Left kidney (tissue), 8 donors: ENCODE measurements at places on chromosomes 7 and 10. TPM values are rescaled to one million over a fixed set of nuclear protein-coding genes. Genes with fewer than 3 reads are reported as not detected.

Gene MRLN
- 0.48 TPM for polyA plus RNA-seq

Gene FANK1
- polyA plus RNA-seq: 13.1 TPM

Gene LIPM
- not detected for polyA plus RNA-seq

Gene LRIT1
- not detected for polyA plus RNA-seq

DNA sequence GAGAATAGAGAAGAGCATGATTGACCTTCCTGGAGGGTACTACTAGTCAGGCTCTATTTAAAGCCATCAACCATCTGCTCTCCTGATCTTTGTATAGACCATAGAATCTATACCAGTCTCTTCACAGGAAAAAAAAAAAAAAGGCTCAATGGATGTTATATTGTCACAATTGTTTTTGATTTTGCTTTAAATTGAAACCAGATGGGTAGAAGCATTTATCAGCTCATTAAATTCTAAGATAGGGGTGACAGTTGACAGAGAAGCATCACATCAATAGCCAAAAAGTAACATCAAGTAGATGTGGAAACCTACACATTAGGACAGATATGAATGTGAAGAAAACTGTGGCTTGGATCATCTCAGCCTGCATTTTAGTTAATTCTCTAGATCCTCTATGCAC lies 558.9 kb upstream of the MBL2 start:
- no peak for DNase-seq

DNA sequence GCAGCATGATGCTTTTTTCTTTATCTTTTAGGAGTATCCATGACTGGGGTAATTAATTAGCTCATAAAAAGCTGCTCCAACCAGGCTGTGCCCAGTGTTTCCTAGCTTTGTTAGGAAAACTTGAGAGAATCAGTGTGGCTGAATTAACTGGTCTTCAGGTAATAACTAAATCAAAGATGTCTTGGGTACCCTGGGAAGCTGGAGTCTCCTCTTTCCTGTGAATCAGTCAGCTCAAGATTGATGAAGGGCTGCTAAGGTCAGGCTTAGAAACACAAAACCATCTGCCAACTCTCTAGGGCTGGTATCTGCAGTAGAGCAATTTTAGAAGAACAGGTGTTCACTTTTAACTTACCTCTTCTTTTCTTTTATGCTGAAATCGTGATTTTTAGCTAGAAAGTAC lies 21.4 kb upstream of the ATOH7 start:
- DNase-seq: no peak

GRCh38 chr10:100886963-100887362 lies 25.8 kb upstream of the SLF2 start:
- DNase-seq: no peak
